ENCODE measurements at places on chromosomes 12 and 14.

GRCh38 chr12:131565267-131566015 lies 145.4 kb upstream of the SFSWAP start:
- no peak for DNase-seq

DNA sequence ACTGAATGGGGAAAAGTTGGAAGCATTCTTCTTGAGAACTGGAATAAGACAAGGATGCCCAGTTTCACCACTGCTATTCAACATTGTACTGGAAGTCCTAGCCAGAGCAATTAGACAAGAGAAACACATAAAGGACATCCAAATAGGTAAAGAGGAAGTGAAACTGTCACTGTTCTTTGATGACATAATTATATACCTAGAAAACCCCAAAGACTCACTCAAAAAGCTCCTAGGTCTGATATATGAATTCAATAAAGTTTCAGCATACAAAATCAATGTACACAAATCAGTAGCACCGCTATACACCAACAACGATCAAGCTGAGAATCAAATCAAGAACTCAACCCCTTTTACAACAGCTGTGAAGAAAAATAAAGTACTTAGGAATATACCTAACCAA lies 157.3 kb upstream of the DDHD1 start:
- DNase-seq, result no peak

- DNase-seq, result peak; percentile 33
Observed at GRCh38 chr12:132559652-132560363, 50.6 kb downstream of the LRCOL1 start.

DNA sequence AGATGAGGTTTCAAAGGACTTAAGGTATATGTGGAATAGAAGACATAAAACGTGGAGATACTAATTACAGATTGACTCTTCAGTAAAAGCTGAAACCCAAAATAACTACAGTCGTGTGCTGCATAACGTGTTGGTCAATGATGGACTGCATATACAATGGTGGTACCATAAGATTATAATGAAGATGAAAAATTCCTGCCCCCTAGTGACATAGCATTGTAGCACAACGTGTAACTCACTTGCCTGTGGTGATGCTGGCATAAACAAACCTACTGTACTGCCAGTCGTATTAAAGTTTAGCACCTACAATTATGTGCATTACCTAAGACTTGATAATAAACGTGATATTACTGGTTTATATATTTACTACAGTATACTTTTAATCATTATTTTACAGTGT lies 150.3 kb downstream of the LRRK2 start:
- DNase-seq, result peak; percentile 5

GRCh38 chr12:31321186-31321896 lies 4.6 kb downstream of the SINHCAF start:
- DNase-seq, result peak; percentile 53

DNA sequence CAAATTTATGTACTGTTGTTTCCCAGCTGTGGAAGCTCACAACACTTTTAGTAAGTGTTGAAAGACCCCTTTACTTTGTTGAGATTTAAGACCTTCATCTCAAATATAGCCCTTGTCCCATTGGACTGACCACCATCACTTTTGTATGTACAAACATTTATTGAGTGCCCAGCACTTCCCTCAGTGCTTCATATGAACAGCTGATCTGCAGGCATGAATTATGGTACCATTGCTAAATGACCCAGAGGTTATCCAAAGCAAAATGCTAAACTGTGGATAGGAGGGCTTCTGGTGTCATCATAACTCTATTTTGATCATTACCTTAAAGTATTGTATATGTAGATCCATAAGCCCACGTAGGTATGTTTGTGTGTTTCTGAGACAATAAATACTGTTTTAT lies 285.7 kb upstream of the RGS6 start:
- no peak for DNase-seq

DNA sequence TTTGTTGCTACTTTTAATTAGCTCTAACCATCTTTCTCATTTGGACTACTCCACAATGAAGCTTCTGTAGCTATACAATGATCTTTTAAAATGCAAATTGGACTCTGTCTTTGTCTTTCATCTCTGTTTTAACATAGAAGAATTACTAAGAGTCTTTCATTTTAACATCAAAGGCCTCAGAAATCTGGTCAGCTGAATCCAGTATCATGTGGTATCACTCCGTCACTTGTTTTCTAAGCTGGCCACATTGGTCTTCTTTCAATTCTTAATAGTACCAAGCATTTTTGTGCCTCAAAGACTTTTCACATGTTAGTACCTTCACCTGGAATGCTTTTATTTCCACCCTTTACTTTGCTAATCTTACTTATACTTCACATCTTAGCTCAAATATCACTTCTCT lies 95.5 kb upstream of the SLC16A7 start:
- no peak for DNase-seq

DNA sequence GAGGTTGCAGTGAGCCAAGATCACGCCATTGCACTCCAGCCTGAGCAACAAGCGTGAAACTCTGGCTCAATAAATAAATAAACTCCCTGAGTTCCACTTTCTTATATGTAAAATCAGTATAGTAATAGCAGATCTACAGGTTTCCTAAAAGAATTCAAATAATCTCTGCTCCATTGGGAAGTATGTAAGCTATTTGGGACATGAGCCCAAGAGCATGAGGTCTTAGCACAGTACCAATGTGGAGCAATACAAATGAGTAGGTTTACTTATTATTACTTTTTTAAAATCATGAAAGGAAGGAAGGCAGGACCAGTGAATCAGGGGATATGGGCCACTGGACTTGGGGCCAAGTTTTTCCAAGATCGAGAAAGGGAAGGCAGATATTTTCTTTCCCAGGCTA lies 216.9 kb upstream of the DIO2 start:
- no peak for DNase-seq

GRCh38 chr14:99098199-99098598 lies 173.8 kb downstream of the BCL11B start:
- DNase-seq, result no peak

GRCh38 chr12:2633825-2634200 lies 161.0 kb upstream of the FKBP4 start:
- no peak for DNase-seq

DNA sequence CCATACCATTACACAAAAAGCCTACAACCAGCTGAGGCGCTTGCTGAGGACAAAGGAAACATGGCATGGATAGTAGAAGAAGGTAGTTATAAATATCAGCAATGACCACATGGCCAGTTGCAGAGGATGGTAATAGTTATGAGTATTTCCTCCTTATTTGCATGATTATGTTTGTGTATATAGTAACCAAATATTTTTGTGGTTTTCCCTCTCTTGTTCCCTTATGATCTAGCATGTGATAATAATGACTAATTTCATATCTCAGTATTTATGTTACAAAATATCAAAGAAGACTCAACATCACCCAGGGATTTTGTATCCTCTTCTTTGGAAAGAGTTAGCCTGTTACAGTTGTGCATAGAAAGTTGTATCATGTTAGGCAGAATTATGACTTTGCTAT lies 13.5 kb upstream of the CATSPERB start:
- DNase-seq, result no peak
